ENCODE measurements at places on chromosomes 2 and 18.

DNA sequence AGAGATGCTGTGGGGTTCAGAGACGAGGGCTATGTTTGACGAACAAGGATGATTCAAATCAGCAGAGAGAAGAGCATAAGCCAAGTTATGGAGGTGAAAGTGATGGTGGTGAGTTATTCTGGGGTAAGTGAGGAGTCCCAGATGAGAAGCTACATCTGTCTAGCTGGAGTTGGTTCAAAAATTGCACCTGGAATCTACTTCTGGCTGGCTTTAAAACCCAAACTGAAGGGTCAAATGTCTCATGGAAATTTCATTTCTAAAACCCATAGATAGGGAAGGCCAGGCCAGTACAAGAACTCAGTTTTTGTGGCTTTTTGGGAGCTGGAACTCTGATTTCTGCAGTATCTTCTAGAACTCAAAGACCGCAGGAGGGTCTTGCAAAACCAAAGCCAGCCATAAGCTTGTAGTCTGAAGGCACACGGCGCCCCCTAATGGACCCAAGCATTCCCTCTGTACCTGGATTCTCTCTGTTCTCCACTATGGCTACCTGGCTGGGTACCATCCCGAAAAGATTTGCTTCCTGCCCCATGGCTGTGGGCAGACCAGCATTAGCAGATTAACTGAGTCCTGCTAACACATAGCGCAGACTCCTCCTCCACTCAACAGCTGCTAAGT is 229.1 kb upstream of the SLC14A2 start:
- no peak for DNase-seq

DNA sequence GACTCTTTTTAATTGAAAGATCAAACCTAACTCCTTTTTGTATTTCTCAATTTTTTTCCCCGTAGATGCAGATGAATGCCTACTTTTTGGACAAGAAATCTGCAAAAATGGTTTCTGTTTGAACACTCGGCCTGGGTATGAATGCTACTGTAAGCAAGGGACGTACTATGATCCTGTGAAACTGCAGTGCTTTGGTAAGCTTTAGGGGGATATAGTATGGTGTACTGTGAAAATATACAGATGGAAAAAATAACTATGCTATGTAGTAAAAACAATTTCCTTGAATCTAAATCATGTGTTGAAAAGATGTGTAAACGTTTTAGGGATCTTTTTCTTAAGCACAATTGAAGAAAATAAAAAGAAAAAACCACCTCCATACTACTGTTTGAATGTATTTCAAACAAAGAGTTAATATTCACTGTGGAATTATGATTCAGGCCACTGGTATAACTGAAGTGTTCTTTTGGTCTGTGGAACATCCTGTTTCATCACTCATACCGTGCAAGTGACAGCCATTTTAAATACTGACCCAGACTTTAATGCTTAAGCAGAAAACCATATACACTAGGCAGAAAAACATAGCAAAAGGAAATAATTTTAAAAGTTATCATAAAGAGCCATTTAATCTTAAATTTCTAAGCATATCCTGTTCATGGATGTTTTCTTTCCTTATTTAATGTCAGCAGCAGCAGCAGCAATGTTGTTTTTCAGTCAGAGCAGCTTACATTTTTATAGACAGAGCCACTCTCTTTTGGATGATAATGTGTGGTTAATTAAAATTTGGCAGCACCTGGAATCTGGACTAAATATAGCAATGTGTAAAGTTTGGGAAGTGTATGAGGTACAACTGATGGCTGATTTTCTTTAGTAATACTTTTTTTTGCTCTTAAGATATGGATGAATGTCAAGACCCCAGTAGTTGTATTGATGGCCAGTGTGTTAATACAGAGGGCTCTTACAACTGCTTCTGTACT is 112.8 kb upstream of the RASGRP3 start:
- DNase-seq: no peak

GRCh38 chr2:211391189-211391567 is 834.8 kb downstream of the CPS1 start:
- DNase-seq: no peak

DNA sequence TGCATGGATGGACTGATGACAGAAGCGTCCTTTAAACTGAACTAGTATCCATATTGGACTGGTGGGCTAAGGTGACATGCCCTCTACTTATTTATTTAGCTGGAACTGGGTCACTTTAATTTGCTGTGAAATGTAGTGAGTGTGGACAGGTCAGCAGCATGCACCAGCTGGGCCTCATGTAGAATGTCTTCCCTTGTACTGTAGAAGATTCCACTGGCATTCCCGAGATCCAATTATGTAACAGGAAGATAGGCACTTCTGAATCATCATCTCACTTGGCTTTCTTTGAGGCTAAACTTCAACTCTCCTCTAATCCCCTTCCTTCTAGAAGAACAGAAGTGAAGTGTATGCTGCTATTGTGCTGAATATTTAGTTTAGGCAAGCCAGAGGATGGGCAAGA is 296.2 kb downstream of the SLC8A1 start:
- no peak for DNase-seq

DNA sequence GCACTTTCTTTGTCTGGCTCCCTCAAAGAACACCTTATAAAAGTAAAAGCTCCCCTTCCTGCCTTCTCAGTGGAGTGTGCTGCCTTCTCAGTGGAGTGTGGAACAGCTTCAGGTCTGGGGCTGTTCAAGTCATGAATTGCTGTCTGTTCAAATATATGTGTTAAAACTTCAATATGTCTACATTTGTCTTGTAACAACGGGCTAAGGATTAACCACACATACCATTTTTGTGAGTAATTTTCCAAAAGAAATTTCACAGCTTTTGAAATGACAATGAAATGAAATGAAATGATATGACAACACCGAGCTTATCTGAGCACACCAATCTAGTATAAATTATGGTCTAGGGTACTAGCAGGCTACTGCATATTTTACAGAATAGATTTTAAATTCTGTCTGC is 42.9 kb downstream of the CABYR start:
- no peak for DNase-seq

DNA sequence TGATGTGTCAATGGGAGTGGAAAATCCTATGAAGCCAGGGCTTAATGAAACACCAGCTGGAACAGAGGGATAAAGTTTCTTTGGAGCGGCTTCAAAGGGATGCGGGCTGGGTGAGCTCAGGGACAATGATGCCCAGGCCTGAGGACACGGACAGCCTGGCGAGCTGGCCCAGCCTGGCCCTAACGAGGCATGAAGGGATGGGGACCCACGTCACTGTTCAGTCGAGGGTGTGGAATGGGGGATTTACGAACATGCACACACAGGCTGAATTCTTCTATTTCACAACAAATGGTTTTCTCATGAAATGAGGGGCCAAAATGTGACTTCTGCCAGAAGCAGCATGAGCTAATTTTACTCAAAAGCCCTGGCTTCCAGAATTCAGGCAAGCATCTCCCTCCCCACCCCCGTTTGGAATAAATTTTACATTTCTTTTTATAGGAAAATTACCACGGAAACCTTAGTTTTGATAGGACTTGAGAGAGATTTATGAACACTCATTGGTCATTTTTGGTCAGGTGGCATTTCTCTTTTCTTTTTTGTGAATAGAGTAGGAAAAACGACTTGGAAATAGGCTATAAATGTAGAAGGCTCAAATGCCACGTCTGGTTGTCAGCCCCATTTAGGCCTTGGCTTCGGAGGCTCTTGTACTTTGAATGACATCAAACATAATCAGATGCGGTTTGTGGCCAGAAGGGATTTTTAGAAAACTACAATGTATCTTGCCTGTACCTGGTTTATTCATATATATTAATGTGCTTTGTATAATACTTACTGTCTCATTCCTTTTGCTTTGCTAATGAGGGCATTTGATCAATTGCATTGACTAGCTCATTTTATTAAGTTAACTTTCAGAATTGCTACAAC is 893.8 kb upstream of the CELF4 start:
- no peak for DNase-seq

GRCh38 chr2:110816404-110817365 is 84.3 kb downstream of the ACOXL start:
- DNase-seq: no peak

- DNase-seq: no peak
Observed at GRCh38 chr2:86082756-86083155, 22.9 kb downstream of the POLR1A start.

DNA sequence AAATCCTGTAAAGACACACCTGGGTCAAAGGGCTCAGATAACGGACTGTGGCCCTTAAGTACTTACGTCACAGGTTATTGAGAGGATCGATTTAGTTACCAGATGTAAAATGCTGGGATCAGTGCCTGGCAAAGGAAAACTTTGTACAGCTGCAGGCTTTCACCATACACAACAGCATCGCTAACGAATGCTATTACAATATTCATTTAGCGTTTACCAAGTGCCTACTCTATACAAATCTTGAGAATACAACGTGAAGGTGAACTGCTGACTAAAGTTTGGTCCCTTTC is 619 bp upstream of the MSH6 start:
- no peak for DNase-seq

DNA sequence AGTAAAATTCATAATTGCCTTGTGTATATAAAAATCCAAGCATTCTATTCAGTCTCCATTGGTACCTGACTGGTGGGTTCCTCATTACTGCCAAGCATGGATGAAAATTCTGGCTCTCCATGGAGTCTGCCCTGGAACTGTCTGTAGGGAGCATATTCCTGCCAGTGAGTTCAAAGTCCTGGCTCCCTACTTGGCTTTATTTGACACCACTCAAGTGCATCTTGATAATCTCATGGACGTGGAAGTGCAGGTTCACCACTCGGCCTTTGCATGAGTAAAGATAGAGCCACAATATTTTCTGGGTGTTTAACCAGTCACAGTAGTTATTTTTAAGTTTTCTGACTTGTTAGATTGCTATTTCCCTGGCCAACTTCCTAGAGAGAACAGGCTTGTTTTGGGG is 63.5 kb downstream of the CNTNAP5 start:
- no peak for DNase-seq

GRCh38 chr2:199982126-199982843 is 26.9 kb downstream of the MAIP1 start:
- no peak for DNase-seq

- DNase-seq: no peak
Observed at GRCh38 chr2:128776461-128777195, 458.0 kb upstream of the HS6ST1 start.

DNA sequence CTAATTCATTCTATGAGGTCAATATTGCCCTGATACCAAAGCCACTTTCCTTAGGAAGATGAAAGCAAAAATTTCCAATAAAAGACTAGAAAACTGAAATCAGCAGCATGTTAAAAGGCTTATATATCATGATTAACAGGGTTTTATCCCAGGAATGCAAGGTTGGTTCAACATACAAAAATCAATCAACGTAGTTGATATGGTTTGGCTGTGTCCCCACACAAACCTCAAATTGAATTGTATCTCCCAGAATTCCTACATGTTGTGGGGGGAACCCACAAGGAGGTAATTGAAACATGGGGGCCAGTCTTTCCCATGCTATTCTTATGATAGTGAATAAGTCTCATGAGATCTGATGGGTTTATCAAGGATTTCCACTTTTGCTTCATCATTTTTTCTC is 11.7 kb upstream of the ABCB11 start:
- no peak for DNase-seq

DNA sequence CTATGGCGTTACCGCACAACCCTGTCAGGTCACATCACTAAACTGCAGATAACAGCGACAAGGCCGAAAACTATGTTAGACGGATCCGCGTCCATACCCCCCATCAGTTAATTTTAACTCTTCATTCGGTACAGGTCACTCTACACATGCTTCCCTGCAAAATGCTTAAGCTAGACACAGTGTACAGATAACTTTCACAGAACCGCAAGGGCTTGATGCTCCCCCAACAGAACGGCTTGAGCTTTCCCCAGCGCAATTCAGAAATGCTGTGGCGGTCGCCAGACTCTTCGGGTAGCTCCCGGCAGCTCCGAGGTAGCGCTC is 283 bp upstream of the RBBP8 start:
- no peak for DNase-seq

DNA sequence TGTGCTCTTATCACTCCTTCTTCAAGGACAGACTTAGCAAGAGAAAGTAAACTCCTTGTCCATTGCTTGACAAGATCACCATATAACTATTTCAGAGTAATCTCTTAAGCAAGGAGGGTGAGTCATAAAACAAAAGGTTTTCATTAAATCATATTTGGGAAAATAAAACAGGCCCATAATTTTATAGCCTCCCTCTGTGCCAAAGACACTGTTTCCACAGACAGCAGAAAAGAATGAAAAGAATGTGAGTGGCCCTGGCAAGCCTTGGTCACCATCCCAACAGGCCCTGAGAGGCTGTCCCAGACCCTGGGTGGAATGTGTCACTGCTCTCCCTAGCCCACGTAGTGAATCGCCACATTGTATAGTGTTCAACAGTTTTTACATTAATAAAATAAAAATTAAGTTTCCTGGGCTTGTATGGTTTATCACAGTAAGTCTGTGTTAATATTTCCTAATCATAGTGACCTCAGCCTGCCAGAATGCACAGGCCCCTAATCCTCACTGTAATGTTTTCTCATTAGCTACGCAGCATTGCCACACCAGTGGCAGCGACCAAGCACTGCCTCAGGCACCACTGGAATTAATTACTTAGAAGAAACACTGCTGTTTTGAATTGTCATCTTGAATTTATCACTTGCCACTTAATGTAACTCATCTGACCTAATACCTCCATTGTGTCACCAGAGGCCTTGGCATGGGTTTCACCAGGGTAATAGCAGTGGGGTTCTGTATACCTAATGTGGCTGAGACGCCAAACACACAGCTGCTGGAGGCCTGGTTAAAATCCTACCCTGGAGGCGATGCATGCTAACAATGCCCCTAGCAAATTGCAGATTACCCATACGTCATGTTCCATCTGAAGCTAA is 401.9 kb downstream of the LNPK start:
- no peak for DNase-seq

- DNase-seq: no peak
Observed at GRCh38 chr2:158935617-158936016, 32.8 kb upstream of the TANC1 start.
